ENCODE measurements at places on chromosomes 6 and 20. TPM values are rescaled to one million over a fixed set of nuclear protein-coding genes. Genes with fewer than 3 reads are reported as not detected.

The EGFL8 gene
- 4.8 TPM for total RNA-seq

The MCUR1 gene
- total RNA-seq = 12.4 TPM

DNA sequence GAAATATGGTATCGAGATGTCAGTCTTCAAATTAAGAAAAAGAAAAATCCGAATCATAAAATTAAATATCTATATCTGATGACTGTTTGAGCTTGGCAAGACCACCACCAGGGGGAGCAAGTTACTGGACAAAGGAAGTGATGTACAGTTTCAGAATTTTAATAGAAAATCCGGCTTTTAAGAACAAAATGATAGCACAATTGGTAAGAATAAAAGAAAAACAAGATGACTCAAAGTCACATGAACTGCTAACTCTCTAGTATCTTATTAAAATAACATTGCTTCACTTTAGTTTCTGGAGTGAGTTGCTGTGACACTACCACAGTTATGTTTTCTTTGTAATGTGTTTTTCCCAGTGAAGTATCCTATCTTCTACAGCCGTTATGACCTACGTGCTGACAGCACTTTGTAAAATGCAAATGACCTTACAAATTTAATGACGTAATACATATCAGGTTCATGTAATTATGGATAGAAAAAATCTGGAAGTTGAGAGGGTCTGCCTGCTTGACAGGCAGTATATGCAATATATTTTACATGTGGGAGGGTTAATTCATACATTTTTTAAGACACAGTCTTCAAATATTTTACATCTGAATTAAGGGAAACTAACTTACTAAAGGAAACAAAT is 405.3 kb upstream of the HS3ST5 start:
- no peak for DNase-seq

DNA sequence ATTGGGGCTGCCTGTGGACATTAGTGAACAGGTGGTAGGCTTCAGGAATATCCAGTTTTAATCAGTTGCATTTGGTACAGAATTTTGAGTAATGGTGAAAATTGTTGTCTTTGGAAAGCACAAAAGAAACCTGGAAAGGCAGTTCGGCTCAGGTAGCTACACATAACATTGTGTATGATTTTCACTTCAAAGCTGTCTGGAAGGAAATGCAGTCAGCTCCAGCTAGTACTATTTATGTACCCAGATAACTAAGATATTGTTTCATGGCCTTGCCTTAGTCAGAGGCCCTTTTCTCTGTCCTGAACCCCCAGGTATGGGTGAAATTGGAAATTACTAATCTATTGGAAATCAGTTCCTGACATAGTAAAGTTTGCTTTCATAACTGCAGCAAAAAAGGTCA is 195.6 kb upstream of the UST start:
- DNase-seq = no peak

- no peak for DNase-seq
Measured at GRCh38 chr6:158629367-158630221, 14.9 kb downstream of the DYNLT1 start.

DNA sequence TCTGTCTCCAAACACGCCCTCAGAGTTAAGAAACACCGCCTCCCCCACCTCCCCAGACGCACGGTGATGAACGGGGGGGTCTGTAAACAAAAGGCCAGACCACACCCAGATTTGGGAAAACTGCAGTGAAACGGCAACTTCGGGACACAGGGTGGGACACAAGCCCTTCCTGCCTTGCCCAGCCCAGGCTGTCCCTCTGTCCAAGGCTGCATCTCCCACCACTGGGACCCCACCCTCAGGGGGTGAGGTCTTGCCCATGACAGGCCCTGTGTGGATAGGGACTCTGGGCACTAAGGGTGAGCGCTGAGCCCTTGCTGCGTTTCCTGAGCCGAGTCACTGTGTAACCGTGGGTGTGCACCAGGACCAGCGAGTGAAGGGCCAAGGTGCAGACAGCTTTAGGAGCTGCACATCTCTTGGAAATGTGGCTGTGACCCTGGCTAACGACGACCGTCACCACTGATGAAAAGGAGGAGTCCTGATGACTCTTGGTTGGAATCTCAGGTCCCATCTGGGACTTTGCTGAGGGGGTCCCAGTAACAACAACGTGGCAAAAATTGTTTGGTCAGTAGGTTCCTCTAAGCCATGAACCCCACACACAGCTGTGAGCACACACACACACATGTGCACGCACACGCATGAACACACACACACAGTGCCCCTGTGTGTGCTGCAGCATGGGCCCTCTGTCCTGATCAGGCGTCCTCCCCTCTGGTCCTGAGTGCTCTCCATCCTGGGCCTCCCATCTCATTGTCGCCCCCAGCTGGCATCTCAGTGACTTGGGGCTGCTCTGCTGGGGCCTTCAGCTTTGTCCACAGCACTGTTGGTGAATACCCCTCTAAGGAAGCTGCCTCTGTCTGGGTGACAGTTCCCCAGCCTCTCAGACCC is 100.6 kb downstream of the RAMACL start:
- no peak for DNase-seq

The CLVS2 gene
- not detected for total RNA-seq

The NR2E1 gene
- not detected for total RNA-seq

The SOBP gene
- total RNA-seq = 1.4 TPM

- no peak for DNase-seq
Measured at GRCh38 chr20:20215976-20216727, 151.8 kb upstream of the INSM1 start.

The IRAK1BP1 gene
- total RNA-seq = 1.8 TPM

GRCh38 chr6:160960839-160961238 is 30.7 kb upstream of the MAP3K4 start:
- no peak for DNase-seq

The OR2J3 gene
- total RNA-seq = not detected

The EZR gene
- total RNA-seq = 208 TPM

DNA sequence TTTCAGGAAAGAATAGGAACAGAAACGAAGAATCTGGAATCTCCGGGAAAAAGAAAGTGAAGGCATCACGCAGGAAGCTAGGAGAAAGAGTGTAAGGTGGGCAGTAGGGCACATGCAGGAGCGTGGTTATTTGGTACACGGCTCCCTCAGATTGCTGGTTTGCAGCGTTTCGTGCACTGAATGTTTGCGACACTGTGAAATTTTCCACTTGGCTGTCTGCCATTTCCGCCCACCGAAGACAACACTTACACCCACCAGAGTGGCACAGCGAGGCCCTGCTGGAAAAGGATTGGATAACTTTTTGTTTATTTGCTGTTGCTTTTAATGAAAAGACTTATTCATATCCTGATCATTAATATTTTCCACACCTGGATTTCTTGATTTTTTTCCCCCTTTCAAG is 248.3 kb downstream of the GMPR start:
- no peak for DNase-seq
